T-helper 17 cell (primary cell): ENCODE measurements at places on chromosomes 5 and 9.

- H3K4me3 ChIP-seq, result no peak overlapping the region
- no peaks in the 10 kb centered on the region for H3K36me3 ChIP-seq
- DNase-seq, result no peak
Observed at GRCh38 chr5:5314626-5315025, 107.9 kb upstream of the ICE1 start.

- H3K4me1 ChIP-seq, result peaks cover 69% of the 10 kb centered on the region
- peak overlapping the region; percentile 69 for H3K4me3 ChIP-seq
- no peaks in the 10 kb centered on the region for H3K36me3 ChIP-seq
- DNase-seq, result peak; percentile 10
Observed at GRCh38 chr5:132475987-132476875, 14.3 kb downstream of the IRF1 start.

DNA sequence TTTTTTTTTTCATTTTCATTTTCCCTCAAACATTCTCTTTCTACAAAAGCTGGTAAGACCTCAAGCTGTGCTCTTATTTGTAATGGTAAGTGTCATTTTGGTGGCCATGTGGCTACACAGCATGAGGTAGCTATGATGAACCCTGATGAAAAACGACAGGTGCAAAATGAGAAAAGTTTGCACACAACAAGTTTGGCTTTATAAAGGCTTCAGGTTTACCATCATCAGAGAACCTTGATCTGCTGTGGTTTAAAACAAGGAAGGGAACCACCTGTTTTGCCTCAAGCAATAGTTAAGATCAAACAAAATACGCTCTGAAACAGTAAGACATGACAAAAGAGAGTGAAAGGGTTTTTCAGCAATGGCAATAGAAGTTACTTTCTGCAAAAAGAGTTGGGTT is 1124.6 kb upstream of the ACO1 start:
- peak overlapping the region; percentile 49 for H3K4me3 ChIP-seq
- H3K27me3 ChIP-seq, result no peaks in the 10 kb centered on the region
- H3K36me3 ChIP-seq, result no peaks in the 10 kb centered on the region
- no peak for DNase-seq

DNA sequence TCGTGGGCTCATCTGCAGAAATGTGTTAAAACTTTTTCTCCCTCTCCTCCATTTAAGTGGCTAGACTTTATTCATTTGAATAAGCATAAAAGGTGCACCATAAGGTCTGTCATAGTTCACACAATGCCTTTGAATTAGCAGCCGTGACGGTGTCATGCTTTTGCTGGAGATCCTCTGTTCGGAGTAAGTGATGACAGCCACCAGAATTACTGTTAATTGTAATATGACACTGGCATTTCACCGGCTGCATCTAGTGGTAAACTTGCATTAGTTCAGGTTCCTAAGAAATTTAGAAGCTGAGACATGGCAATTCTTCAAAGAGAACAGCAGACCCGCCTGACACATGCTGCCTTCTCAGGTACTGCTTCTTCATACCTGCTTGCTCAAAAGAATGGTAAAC is 241.7 kb downstream of the EBF1 start:
- DNase-seq, result no peak
- H3K4me1 ChIP-seq, result peaks cover 8% of the 10 kb centered on the region
- peaks cover 28% of the 10 kb centered on the region for H3K27me3 ChIP-seq
- peaks cover 2% of the 10 kb centered on the region for H3K36me3 ChIP-seq
- no peak overlapping the region for H3K27ac ChIP-seq

GRCh38 chr9:35847792-35848572 is 19.0 kb downstream of the TMEM8B start:
- no peaks in the 10 kb centered on the region for H3K27me3 ChIP-seq
- DNase-seq, result no peak
- H3K27ac ChIP-seq, result peak overlapping the region; percentile 68
- H3K36me3 ChIP-seq, result peaks cover 4% of the 10 kb centered on the region
- H3K4me1 ChIP-seq, result peaks cover 19% of the 10 kb centered on the region

GRCh38 chr5:39517800-39518199 is 93.0 kb upstream of the DAB2 start:
- H3K27ac ChIP-seq, result no peak overlapping the region
- no peak for DNase-seq
- H3K36me3 ChIP-seq, result no peaks in the 10 kb centered on the region
- H3K4me1 ChIP-seq, result no peaks in the 10 kb centered on the region

DNA sequence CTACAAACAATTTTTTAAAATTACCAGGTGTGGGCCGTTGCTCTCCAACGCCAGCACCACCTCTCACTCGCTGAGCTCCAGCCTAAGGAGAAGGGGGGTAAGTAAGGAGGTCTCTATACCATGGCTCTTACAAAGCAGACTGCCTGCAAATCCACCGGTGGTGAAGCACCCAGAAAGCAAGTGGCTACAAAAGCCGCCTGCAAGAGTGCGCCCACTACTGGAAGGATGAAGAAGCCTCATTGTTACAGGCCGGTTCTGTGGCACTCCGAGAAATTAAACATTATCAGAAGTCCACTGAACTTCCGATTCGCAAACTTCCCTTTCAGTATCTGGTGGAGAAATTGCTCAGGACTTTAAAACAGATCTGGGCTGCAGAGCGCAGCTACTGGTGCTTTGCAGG is 46.0 kb downstream of the CDO1 start:
- DNase-seq, result no peak
- H3K36me3 ChIP-seq, result peaks cover 2% of the 10 kb centered on the region
- no peaks in the 10 kb centered on the region for H3K4me1 ChIP-seq
- H3K27ac ChIP-seq, result no peak overlapping the region
- H3K27me3 ChIP-seq, result peaks cover 21% of the 10 kb centered on the region

- H3K4me3 ChIP-seq, result no peak overlapping the region
- H3K4me1 ChIP-seq, result no peaks in the 10 kb centered on the region
- no peak overlapping the region for H3K27ac ChIP-seq
Observed at GRCh38 chr5:36630201-36631145, 24.1 kb downstream of the SLC1A3 start.

DNA sequence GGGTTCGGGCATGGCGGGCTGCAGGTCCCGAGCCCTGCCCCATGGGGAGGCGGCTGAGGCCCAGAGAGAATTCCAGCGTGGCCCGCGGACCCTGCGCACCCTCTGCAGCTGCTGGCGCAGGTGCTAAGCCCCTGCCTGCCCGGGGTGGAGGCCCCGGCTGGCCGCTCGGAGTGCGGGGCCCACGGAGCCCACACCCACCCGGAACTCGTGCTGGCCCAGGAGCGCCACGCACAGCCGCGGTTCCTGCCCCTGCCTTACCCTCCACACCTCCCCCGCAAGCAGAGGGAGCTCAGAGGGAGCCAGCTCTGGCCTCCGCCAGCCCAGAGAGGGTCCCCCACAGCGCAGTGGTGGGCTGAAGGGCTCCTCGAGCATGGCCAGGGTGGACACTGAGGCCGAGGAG is 75.3 kb downstream of the MRPS30 start:
- H3K36me3 ChIP-seq, result no peaks in the 10 kb centered on the region
- H3K4me1 ChIP-seq, result no peaks in the 10 kb centered on the region
- H3K4me3 ChIP-seq, result no peak overlapping the region
- H3K27ac ChIP-seq, result no peak overlapping the region
- no peak for DNase-seq
- H3K27me3 ChIP-seq, result no peaks in the 10 kb centered on the region

DNA sequence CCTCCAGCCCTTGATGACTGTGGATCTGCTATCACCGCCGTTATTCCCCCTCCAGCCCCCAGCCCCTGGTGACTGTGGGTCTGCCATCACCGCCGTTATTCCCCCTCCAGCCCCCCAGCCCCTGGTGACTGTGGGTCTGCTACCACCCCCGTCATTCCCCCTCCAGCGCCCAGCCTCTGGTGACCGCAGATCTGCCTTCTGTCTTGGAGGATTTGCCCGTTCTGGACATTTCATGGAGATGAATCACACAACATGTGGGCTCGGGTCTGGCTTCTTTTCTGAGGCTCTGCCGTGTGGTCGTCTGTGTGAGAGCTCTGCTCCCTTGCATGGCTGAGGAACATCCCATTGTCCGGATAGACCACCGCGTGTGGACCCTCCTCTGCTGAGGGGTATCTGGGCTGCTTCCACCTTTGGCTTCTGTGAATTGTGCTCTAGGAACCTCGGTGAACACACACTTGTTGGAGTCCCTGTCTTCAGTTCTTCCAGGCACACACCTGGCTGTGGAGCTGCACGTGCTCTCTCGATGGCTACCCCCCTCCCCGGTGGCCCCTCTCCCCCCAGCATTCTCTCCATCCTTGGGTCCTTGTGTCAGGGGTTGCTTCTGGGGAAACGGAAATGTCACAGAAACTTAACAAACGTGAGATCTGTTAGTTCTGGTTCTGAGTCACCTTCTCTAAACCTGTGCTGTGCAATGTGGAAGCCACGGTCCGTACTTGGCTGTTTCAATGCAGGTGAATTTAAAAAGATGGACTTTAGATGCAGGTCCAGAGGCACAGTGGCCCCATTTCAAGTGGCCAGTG is 105.3 kb upstream of the COL5A1 start:
- peaks cover 37% of the 10 kb centered on the region for H3K27me3 ChIP-seq
- DNase-seq, result no peak
- H3K4me1 ChIP-seq, result peaks cover 4% of the 10 kb centered on the region
- no peaks in the 10 kb centered on the region for H3K36me3 ChIP-seq
- no peak overlapping the region for H3K27ac ChIP-seq

DNA sequence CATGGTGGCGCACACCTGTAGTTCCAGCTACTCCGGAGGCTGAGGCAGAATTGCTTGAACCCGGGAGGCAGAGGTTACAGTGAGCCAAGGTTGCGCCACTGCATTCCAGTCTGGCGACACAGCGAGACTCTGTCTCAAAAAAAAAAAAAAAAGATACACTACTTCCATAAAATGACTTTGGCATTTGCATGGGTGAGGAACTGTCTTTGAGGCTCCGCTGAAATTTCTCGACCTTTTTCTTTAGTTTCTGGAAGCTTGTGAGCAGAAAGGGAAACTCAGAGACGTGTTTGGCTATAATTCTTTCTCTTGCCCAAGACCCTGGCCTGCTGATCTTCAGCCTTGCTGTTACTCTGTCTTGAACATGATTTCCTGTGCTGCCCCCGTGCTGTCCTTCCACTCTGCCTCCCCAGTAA is 37.3 kb downstream of the SPIN1 start:
- H3K27ac ChIP-seq, result no peak overlapping the region
- H3K27me3 ChIP-seq, result no peaks in the 10 kb centered on the region
- no peak overlapping the region for H3K4me3 ChIP-seq
- H3K4me1 ChIP-seq, result peaks cover 11% of the 10 kb centered on the region
- no peak for DNase-seq
- H3K36me3 ChIP-seq, result peaks cover 3% of the 10 kb centered on the region

DNA sequence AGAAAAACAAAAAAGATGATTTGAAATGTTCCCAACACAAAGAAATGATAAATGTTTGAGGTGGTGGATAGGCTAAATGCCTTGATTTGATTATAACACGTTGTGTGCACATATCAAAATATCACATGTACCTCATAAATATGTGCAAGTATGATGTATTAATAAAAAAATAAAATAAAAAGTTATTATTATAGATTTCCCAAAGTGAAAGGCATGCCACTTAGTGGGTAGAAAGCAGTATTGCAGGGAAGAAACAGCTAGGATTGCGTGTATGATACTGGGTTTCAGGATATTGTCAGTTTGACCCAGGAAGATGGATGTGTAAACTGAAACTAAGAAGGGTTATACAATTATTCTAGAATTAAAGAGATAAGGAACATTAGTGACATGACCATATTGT is 3.6 kb upstream of the TMEM38B start:
- no peak overlapping the region for H3K4me3 ChIP-seq
- H3K36me3 ChIP-seq, result peaks cover 5% of the 10 kb centered on the region
- H3K4me1 ChIP-seq, result peaks cover 14% of the 10 kb centered on the region
- DNase-seq, result no peak
- no peak overlapping the region for H3K27ac ChIP-seq

GRCh38 chr5:175796536-175797499 is 74.6 kb upstream of the CPLX2 start:
- peaks cover 5% of the 10 kb centered on the region for H3K4me1 ChIP-seq
- H3K27ac ChIP-seq, result no peak overlapping the region
- H3K36me3 ChIP-seq, result peaks cover 2% of the 10 kb centered on the region
- H3K27me3 ChIP-seq, result peaks cover 56% of the 10 kb centered on the region

GRCh38 chr5:15806613-15807012 is 306.6 kb downstream of the FBXL7 start:
- H3K36me3 ChIP-seq, result no peaks in the 10 kb centered on the region
- no peak overlapping the region for H3K27ac ChIP-seq
- H3K4me3 ChIP-seq, result no peak overlapping the region
- no peaks in the 10 kb centered on the region for H3K27me3 ChIP-seq
- DNase-seq, result no peak
- H3K4me1 ChIP-seq, result no peaks in the 10 kb centered on the region

- H3K27me3 ChIP-seq, result no peaks in the 10 kb centered on the region
- H3K4me3 ChIP-seq, result peak overlapping the region; percentile 95
- peak overlapping the region; percentile 98 for H3K27ac ChIP-seq
- H3K4me1 ChIP-seq, result peaks cover 22% of the 10 kb centered on the region
Observed at GRCh38 chr5:79236970-79237739, 1.2 kb downstream of the JMY start.

DNA sequence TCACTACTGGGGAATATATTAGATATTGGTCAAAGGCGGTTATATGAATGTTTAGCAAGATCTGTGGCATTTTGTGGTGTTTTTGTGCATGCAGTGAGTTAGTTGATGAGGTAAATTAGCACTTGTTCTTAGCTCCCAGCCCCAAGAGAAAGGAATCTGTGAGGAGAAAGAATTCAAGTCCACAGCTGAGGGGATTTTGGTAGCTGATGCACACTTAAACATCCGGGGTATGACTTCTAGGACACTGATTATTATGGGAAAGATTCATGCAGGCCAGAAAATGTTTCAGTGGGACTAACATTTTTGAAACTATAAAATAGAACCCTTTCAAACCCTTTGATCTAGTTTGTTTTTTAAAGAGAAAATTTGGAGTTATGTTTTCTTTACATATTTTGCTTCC is 118.2 kb upstream of the RPS23 start:
- no peak overlapping the region for H3K4me3 ChIP-seq
- H3K4me1 ChIP-seq, result peaks cover 2% of the 10 kb centered on the region
- H3K27me3 ChIP-seq, result no peaks in the 10 kb centered on the region
- no peak overlapping the region for H3K27ac ChIP-seq
- peaks cover 2% of the 10 kb centered on the region for H3K36me3 ChIP-seq
- no peak for DNase-seq

GRCh38 chr9:2524601-2525000 is 97.0 kb upstream of the VLDLR start:
- no peak overlapping the region for H3K4me3 ChIP-seq
- H3K36me3 ChIP-seq, result no peaks in the 10 kb centered on the region
- H3K27ac ChIP-seq, result no peak overlapping the region
- DNase-seq, result no peak

DNA sequence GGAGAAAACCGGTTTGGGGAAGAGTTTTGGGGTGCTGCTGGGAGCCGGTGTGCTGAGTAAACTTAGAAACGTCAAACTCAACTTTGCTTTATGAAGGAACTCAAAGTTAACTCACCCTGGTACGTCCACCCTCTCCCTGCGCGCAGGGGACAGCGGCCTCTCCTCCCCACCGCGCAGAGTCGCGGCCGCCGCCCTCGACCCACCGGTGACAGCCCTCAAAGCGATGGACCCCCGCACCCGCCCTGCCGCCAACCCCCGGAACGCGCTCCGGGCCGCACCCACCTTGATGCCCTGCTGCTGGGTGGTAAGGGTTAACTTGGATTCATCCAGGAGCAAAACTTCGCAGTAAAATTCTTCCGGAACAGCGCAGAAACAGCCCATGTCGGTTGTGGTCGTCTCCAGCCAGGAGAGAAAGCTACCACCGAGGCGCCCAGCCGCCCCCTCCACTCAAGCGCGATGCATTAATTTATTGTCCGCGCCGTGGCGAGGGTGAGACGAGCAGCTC is 366 bp downstream of the EPB41L4A start:
- peaks cover 52% of the 10 kb centered on the region for H3K27me3 ChIP-seq
- no peak for DNase-seq
- peaks cover 10% of the 10 kb centered on the region for H3K4me1 ChIP-seq
- H3K36me3 ChIP-seq, result peaks cover 2% of the 10 kb centered on the region
- peak overlapping the region; percentile 85 for H3K4me3 ChIP-seq
- peak overlapping the region; percentile 74 for H3K27ac ChIP-seq
